ENCODE measurements at places on chromosomes 3 and 15. TPM values are rescaled to one million over a fixed set of nuclear protein-coding genes. Genes with fewer than 3 reads are reported as not detected.

The GPD1L gene
- polyA plus RNA-seq: 13.4 TPM

The GABRA5 gene
- 0.58 TPM for polyA plus RNA-seq

The AADACL2 gene
- 0.36 TPM for polyA plus RNA-seq

The FAM174B gene
- polyA plus RNA-seq: 18.7 TPM
